ENCODE measurements at places on chromosomes 13 and 19.

- peak; percentile 85 for DNase-seq
Measured at GRCh38 chr19:17560205-17560595, 4.8 kb downstream of the COLGALT1 start.

- no peak for DNase-seq
Measured at GRCh38 chr13:23751195-23751594, 138.0 kb downstream of the MIPEP start.

- DNase-seq, result no peak
Measured at GRCh38 chr19:15284896-15285295, 47.4 kb downstream of the BRD4 start.

DNA sequence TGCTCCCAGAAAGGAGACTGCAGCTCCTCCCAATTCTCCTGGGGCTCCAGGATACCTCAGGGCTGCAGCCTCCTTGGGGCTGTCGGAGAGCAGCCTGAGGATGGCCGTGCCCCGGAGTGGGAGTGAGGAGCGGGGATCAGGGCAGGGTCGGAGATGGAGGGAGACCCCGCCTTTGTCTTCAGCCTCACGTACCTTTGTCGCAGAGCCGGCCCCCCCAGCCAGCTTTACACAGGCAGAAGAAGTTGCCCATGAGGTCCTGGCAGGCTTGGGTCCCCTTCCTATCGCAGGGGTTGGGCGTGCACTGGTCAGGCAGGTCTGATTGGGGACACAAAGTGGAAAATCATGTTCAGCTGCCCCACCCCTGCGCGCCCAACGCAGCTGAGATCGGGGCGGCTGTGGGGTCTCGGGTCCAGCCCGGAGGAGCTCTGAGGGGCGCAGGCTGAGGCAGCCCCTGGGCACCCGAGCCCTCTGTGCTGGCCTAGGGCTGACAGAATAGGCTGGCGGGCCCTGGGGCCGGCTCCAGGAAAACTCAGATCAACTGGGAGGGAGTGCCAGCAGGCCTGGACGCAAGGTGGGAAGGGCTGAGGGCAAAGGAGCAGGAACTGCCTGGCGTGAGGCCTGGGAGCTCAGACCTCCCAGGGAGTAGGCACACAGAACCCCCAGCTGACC, 24.2 kb downstream of the GAS6 start:
- no peak for DNase-seq

DNA sequence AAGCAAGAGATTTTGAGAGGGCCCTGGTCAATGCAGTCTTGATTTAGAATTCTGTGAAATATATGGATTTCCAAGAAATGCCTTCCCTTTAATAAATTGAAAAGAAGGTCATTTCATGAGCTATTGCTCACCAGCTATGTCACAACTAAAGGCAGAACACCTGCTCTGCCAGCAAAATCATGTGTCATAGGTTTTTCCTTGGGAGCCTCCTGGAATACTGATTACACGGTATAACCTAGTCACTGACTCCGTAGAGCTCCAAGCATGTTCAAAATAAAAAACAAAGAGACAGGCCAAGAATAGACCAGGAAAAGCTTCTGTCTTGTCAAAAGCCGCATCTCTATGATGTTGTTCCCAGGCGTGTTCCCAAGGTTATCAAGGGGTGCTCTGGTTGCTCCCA, 45.5 kb downstream of the HSPH1 start:
- DNase-seq, result no peak

DNA sequence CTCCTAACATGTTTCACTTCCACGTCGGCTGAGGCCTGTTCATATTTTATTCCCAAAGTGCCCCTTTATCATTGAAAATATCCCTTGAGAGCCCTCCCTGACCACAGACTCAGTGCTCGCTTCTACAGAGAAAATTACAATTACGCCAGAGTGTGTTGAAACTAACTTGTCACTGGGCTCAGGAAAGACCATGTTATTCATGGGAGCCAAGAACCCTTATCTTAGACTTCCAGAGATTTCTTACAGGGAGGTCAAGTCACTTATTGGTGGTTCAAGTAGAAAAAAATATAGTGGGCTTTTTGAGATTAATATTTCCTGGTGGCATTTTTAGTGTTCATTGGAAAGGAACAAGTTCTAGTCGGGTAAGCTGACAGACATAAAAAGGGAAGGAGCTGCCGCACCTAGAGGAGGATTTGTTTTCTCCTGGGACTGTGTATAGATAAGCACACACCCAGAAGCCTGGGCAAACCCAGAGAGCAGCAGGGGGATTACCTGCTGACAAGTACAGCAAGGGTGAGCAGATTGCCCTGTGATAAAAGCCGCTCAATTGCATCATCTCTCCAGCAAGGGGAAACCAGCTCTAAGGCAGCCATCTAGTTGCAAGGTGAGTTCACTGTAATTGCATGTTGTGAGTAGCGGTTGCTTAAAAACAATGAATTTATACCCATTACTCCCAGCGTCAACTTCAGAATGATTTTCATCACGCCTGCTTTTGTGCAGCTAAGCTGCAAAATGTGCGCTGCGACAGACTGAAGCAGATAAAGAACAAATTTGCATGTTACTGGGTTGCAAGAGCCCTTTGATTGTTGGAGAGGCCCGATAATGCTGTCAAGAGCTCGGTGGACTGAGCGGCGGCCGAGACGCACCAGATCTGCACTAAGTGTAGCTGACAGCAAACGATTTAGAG, 46.2 kb downstream of the DCT start:
- no peak for DNase-seq

DNA sequence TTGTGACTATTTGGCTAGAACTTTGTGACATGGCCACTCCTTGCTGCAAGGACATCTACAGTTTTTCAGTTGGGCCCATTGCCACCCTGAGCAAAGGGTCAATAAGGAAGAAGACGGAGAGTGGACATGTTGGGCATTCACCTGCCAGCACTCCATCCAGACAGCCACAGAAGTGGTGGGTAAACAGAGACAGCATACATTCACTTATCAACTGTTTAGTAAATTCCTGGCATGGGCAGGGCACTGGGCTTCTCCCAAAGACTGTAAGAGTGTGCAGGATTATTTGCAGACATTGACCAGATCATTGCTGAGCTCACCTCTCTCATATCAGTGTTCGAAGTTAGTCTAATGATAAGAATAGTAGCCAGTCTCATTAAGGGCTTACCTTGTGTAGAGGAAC, 29.2 kb downstream of the SIPA1L3 start:
- no peak for DNase-seq

- DNase-seq, result peak; percentile 23
Measured at GRCh38 chr13:111492341-111492950, 172.0 kb downstream of the TEX29 start.

- no peak for DNase-seq
Measured at GRCh38 chr19:2438178-2438577, 10.8 kb upstream of the TIMM13 start.

DNA sequence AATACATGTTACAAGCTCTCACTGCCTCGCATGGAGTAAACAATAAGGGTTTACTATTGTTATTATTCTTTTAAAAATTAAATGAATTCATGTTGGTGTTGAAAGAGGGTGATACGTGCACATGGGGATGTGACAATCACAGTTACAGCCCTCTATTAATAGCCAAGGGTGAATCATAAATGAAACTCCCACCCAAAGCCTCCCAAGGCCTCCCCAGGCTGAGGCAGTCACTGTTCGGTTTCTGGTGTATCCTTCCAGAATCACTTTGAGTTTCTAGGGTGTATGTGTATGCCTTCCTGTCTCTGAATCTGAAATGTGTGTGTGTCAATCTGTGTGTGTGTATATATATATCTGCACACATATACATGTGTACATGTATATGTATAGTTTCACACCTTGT, 73.4 kb downstream of the AKAP11 start:
- DNase-seq, result no peak

GRCh38 chr13:32530841-32531253, 7.7 kb downstream of the N4BP2L2 start:
- DNase-seq, result no peak

GRCh38 chr19:15254547-15254946, 22.3 kb upstream of the EPHX3 start:
- no peak for DNase-seq

- DNase-seq, result no peak
Measured at GRCh38 chr13:75327135-75327510, 154.8 kb downstream of the TBC1D4 start.

DNA sequence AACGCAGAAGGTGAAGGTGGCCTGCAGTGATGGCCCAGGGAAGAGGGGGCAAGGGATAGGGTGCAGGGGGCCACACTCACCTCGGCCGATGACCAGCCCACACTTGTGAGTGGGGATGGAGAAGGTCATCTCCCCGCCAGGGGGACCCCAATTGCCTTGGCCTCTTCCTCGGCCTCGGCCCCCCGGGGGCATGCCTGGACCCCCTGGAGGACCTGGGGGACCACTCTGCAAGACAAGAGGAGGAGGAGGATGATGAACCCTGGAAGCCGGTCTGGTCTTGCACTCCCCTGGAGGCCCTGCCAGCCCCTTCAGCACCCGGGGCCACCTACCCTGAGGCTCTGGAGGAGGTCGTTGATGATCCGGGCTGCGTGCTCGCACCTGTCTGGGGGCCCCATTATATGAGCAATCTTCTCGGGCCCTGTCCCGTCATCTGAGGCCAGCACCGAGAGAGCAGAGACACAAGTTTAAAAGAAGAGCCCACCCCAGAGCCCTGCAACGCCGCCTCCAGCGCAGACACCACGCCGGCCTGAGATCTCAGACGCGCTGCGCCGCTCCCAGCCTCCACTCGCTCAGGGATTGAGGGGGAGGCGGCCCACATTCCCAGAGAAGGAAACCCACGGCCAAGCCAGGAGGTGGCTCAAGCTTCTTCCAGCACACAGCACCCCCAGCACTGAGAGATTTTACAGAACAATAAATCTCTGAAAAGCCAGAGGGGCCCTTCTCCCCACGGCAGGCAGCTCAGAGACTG, 7.8 kb downstream of the KHSRP start:
- DNase-seq, result no peak

DNA sequence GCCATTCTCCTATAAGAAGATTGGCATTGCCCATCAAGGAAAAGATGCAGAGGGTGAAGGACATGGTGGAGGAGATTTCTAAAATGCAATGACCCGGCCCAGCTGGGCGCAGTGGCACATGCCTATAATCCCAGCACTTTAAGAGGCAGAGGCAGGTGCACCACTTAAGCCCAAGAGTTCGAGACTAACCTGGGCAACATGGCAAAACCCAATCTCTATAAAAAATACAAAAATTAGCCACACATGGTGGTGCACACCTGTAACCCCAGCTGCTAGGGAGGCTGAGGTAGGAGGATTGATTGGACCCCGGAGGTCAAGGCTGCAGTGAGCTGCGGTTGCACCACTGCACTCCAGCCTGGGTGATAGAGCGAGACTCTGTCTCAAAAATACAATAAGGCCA, 331.8 kb downstream of the FOXO1 start:
- no peak for DNase-seq

DNA sequence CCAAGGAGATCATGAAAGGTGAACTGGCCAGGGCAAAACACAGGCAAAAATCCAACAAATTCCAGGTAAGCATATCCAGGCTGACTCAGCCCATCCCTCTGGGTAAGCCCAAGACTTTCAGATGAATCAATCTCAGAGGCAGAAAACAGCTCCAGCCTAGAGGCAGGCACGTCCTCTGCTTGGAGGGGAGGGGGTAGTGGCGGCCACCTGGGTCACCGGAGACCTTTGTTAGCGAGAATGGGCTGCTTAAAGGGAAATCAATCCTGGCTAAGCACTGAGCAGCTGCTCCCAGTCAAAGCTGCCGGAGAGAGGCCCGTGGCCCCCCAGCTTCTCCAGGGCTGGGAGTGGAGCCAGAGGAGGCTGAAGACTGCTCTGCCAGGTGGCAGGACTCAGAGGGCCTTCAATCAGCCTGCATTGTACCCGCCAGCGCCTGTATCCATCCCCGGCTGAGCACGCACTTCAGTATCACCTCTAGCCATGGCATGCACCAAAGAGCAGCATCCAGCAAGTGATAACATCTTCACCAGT, 48.2 kb downstream of the PIN1 start:
- DNase-seq, result no peak

DNA sequence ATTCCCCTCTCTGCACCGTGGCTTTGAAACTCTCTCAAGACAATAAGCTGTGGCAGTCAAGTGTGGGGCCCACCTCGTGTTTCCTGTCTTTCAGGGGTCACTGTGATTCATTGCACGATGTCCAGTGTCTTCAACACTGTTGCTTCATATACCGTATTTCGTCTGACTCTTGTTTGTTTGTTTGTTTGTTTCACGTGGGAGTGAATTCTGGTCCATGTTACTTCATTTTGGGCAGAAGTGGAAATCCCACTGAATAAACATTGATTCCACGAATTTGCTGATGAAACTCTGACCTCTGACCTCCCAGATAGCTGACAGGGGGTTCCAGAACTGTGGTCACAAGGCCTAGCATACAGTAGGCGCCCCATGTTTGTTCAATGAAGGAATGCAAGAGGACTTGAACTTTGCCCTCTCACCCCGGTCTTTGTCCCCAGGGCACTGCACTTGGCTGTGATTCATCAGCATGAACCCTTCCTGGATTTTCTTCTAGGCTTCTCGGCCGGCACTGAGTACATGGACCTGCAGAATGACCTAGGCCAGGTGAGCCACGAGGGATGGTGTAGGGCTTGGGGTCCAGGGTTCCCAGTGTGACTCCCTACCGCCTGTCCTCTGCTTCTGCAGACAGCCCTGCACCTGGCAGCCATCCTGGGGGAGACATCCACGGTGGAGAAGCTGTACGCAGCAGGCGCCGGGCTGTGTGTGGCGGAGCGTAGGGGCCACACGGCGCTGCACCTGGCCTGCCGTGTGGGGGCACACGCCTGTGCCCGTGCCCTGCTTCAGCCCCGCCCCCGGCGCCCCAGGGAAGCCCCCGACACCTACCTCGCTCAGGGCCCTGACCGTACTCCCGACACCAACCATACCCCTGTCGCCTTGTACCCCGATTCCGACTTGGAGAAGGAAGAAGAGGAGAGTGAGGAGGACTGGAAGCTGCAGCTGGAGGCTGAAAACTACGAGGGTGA, 5.1 kb downstream of the NFKBIB start:
- DNase-seq, result no peak

DNA sequence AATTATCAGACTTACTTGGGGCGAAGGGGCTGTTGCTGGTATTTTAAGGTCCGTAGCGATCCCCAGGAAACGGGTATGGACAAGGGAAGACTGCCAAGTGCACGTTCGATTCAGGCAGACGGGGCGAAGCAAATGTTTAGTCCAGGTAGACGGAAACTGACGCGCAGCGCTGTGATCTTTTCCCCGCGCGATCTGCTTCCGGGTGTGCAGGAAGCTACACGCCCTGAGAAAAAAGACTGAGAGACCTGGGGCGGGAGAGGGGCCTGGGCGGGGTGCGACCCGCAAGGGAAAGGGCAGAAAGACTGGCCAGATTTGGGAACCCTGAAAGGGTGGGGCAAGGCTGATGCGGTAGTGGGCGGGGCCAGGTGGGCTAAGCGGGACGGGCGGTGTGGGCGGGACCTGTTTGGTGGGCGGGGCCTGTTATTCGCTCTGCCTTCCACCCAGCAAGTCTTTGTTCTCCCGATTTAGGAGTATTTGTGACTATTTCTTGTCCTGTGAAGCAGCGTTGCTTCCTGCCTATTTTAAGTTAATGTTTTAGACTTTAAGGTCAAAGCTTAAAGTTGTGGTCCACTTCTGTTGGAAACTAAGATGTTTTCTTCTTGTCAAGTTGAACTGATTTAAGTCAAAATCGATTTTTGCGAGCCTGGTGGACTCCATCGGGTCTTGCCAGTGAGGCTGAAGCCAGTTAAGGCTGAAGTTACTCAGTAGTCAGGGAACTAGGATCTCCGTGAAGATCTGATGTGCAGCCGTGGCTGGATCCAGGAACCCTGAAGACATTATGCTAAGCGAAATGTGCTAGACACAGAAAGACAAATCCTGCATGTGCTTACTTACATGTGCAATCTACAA, at the start of gene ZNF836:
ZNF836 (minus strand) TSS at position 301 of the 849 bp plus-strand sequence. CDS start 3,549 bp downstream, outside the sequence.
- peak; percentile 96 for DNase-seq

- DNase-seq, result no peak
Measured at GRCh38 chr19:13506471-13506820, at the start of gene CACNA1A. Gene CACNA1A, minus strand, starts transcription at chr19:13506479. Its CDS starts 255 bp downstream, at chr19:13506224.

Measured in upper lobe of right lung (tissue), 1 donor.